Stimulated activated CD8-positive, alpha-beta memory T cell treated with anti-CD3 and anti-CD28 coated beads, Interleukin-2, amount 100 ng/mL, for 1 hour (primary cell): ENCODE measurements at places on chromosomes 6 and 20.

- DNase-seq = peak; percentile 29
These were observed 29.9 kb upstream of the ZNF184 start for GRCh38 chr6:27502508-27503435.

DNA sequence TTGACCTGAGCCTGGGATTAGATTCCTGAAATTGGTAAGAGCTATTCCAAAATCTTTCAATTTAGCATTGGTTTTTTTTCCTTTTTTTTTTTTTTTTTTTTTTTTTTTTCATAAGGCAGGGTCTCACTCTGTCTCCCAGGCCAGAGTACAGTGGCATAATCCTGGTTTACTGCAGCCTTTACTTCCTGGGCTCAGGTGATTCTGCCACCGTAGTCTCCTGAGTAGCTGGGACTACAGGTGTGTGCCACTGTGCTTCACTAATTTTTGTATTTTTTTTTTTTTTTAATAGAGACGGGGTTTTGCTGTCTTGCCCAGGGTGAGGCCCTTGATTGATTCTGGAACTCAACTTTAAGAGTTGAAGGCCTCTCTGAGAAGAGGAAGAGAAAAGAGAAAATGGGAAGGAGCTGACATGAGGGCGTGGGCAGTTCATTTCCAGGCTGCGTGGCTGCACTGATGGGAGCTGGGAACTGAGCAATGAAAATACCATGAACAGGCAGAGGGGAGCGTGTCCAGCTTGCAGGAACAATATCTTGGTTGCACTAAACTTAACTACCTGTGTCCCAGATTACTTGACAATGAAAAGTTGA is 24.6 kb downstream of the KDM1B start:
- no peak for DNase-seq

DNA sequence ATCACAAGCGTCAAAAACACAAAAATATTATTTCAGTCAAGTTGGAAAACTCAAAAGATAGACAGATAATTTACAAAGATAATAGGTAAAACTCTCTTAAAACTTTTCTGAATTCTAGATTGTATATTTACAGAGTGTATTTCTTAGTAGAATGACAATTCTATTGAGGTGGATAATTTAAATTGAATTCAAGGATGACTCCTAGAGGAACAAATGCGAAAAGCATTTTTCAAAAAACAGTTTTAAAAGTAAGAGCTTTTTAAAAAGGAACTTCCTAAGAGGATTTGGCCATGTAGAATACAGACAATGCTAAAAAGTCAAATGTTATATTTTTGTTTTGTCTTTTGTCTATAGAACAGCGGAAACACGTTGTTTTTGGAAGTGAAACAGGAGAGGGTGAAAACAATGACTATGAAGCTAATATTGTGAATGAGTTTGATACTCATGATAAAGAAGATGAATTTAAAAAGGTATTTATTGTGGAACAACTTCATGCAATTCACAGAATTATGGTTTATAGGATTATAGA is 90.1 kb downstream of the DNAH8 start:
- DNase-seq = no peak

DNA sequence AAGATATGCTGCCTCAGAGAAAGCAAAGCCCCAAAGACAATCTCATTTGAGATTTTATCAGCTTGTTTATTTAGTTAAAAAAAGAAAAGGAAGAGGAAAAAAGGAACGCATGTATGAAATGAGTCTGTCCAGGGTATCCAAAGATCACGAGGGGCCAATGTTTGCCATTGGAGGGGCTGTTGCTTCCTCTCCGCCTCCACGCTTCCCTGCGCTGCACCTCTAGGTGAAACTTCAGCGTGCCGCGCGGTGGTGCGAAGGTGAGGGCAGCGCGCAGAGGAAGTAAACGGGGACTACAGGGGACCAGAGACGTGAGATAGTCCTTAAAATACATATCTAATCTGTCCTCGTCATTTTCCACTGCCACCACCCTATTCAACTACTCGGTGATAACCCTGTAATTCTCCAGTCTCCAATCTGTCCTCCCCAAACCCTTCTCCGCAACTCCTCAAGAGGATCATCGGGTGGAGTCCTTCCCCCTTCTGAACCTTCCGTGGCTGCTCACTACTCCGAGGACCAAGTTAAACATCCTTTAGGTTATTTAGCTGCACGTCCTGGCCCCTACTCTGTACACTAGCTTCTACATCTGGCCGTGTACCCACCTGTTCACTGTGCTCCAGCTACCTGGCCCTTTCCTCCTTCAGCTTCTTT is 1.1 kb upstream of the DCBLD1 start:
- no peak for DNase-seq

GRCh38 chr6:119501798-119502483 is 152.4 kb upstream of the MAN1A1 start:
- no peak for DNase-seq

DNA sequence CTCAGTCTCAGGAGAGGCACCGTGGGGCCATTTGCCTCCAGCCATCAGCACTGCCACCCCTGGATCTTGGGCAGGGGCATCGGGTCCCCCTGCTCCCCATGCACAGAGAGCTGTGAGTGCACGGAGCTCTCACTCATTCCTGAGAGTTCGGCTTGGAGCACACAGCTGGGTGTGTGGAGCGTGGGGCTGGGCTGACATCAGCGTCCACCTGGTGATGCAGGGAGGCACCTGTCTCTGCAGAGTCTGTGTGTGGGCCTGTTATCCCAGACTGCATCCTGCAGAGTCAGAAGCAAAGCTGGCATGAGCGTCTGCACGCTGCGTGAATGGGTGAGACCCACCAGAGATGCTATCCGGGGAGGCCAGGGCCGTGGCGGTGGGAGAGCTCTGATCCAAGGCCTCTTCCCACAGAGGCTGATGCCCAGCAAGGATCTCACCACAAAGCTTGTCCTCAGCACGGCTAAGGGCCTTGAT is 248.8 kb upstream of the AFDN start:
- no peak for DNase-seq

DNA sequence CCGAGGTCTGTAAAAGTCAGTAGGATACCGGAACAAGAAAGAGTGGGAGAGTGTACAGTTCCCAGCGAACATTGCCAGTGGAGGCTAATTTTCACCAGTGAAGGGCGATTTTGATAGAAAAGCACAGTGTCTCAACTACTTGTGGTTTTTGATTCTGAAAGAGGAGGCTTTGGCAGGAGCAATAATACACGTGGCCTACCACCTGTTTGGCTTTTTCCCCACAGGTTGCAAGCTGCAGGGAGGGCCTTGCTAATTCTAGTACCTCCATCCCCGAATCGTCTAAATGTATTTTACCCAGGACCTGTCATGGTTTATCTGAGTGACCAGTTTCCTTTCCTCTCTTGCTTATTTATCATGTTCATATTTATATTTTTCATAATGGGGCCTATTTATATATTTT is 3.3 kb upstream of the EFCAB8 start:
- DNase-seq = no peak

DNA sequence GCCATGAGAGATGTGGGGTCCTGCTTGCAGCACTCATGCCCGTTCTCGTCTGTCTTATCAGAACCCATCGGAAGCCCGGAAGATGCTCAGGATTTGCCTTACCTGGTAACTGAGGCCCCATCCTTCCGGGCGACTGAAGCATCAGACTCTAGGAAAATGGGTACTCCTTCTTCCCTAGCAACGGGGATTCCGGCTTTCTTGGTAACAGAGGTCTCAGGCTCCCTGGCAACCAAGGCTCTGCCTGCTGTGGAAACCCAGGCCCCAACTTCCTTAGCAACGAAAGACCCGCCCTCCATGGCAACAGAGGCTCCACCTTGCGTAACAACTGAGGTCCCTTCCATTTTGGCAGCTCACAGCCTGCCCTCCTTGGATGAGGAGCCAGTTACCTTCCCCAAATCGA is 8.3 kb downstream of the PI16 start:
- DNase-seq = peak; percentile 61

DNA sequence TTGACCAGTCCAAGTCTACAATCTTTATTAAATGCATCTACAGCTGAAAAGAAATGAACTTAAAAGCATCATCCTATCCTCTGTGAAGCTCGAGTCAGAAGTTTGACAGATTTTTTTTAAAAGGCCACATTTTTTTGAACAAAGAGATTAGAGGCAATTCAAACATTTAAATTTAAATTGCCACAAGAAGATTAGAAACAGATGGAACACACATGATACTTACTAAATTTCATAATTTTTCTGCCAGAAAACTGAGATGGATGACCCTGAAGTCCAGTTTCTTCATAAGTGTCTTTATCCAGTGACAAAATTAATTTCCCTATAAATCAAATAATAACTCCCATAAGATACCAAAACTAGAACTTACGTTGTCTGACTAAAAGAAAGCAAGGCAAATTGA is 4.3 kb downstream of the RPP40 start:
- DNase-seq = no peak

DNA sequence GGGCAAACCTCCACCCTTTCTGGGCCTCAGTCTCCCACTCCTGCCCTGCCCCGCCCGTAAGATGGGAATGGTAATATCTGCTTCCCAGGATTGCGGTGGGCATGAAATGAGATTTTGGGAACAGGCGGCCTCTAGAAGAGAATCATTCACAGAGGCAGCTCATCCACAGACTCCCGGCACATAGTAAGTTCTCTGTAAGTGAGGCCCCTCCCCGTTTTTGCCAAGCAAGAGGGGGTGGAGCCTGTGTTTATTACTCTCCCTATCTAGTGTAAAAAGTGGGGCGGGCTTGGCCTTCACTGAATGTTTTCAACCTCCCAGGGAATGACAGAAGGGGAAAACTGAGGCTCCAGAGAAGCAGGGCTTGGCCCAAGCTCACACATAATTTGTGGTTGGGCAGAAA is 20.0 kb downstream of the SUN5 start:
- DNase-seq = no peak

- no peak for DNase-seq
These were observed 21.8 kb upstream of the MROH8 start for GRCh38 chr20:37200926-37201826.

- DNase-seq = no peak
These were observed 18.5 kb upstream of the IL17F start for GRCh38 chr6:52262620-52263344.
